ENCODE measurements at places on chromosomes 5 and 9.

DNA sequence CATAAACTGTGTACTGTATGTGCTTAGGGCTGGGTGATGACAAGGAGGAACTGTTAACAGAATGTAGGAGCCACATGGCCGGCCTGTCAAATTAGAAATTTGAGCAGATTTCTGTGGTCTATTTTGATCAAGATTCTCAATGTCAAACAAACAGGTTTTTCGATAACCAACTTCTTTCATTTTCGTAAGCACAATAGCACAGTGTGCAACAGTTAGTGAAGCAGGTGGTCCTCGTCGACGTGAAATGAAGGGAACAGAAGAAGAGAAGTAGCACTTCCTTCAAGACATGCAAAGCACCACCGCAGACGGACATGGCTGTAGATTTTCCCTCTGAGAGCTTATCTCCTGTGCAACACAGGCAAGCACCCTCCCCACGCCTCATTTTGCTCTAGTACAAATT lies 252.1 kb downstream of the CRB2 start:
- DNase-seq = no peak

DNA sequence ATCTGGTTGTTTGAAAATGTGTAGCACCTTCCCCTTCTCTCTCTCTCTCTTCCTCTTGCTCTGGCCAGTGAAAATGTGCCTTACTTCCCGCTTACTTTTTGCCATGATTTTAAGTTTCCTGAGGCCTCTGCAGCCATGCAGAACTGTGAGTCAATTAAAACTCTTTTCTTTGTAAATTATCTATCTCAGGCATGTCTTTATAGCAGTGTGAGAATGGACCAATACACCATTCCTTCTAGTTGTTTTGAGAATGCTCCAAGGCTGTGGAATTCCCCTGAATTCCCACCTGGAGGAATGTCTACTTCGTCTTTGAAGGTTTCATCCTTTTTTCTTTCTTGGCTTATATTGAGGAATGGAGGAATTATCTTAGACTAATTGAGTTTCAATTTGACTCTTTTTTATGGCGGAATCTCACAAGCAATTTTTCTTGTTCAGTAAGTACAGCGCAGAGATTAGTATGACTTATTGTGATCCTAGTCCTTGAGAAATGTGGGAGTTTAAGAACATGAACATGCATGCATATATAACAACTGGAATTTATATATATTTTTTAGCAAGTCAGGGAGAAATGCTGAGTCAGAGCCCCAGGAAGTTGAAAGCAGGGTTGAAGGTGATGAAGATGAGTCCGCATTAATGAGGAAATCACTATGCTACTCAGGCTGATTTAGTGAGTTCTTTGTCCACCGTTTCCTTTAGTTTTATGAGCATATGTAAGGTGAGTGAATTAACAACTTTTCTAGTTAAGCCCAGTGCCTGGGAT lies 488.1 kb upstream of the ADAMTS16 start:
- DNase-seq = no peak

- DNase-seq = no peak
Measured at GRCh38 chr9:101427358-101427757, 8.2 kb downstream of the ALDOB start.

DNA sequence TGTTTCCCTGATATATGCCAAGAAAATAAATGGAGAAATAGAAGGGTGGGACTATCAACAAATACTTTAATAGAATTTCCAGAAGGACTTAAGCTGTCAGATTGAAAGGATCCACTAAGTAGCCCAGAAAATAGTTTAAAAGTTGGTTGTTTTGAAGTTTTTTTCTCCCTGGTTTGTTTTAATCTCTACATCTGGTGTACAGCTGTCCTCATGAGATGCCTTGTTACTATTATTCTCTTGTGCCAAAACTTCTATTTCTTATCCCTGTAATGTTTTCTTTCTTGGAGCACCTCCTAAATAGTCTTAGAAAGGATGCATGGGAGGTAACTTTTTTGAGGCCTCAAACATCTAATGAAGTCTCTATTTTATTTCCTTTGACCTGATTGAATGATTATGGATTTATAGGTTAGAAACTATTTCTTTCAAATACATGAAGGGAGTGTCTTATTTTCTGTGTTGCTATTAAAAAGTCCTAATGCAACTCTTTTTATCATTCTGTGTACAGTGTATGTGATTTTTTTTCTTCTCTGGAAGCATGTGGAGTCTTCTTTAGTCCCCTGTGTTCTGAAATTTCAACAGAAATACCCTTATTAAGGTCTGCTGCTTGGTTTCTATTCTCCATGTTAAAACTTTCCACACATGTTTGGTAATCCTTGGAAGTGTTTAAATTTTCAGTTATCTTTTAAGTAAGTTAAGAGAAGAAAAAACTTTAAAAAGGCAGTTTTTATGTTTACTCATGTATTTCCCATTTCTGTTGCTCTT lies 140.0 kb upstream of the CDKN2B start:
- peak; percentile 1 for DNase-seq

- no peak for DNase-seq
Measured at GRCh38 chr9:19485193-19485592, 76.4 kb downstream of the ACER2 start.

GRCh38 chr9:17906176-17906840 lies 327.4 kb downstream of the SH3GL2 start:
- DNase-seq = no peak

DNA sequence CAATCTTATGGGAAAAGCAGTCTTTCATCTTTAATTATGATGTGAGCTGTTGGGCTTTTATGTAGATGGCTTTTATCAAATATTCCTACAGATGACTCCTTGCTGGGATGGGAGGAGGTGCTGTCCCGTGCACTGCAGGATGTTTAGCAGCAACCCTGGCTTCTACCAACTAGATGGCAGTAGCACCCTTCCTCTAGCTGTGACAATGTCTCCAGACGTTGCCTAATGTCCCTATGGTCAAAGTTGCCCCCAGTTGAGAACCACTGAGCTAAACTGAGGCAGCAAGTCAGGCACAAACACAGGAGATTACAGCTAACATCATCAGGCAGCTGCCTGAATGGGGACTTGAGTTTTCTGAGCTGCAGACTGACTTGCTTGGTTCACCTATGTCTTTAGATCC lies 401.9 kb upstream of the PDE4D start:
- no peak for DNase-seq

GRCh38 chr9:127728808-127729207 lies 6.3 kb downstream of the TOR2A start:
- DNase-seq = no peak

DNA sequence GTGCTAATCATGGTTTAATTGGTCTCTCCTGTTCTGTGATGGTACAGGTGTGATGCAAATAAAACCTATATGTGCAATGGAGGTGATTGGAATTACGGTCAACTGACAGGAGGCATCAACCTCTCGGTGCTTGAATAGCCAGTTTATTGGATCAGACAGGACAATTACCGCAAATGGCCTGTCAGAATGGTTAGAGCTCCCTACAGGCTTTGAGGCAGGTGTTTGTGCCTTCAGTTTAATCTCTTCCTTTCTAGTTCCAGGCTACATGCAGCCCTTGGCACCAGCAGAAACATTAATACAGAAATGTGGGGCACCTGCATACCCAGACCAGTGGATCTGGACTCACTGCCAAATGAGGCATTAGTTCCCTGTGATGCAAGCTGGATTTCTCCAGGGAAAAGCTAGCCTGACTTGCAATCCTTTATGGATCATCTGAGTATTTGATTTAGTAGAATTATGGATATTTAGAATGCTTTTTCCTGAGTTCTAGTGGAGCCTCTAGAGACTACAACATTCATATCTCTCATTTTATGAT lies 128.6 kb downstream of the MAT2B start:
- no peak for DNase-seq

DNA sequence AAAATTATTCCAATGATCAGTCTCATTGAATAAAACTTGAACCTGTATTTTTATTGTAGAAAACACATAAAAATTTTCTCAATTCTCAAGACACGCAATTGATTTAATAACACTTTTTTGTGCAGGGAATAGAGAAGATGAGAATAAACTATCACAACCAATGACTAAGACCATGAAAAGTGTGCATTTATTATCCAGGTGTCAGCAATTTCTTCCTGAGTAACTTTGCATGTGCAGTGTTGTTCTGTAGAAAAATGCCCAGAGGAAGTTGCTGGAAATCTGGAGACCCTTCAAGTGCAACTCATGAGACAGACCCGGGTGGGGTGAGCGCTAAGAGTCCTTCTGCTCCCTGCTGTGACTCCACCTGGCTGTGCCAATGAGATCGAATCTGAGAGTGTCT lies 405.7 kb downstream of the SEMA5A start:
- no peak for DNase-seq

- DNase-seq = no peak
Measured at GRCh38 chr5:19880458-19880857, 107.5 kb downstream of the CDH18 start.

GRCh38 chr5:116343961-116344360 lies 230.7 kb downstream of the SEMA6A start:
- no peak for DNase-seq

GRCh38 chr9:6889868-6890267 lies 132.1 kb downstream of the KDM4C start:
- DNase-seq = no peak

DNA sequence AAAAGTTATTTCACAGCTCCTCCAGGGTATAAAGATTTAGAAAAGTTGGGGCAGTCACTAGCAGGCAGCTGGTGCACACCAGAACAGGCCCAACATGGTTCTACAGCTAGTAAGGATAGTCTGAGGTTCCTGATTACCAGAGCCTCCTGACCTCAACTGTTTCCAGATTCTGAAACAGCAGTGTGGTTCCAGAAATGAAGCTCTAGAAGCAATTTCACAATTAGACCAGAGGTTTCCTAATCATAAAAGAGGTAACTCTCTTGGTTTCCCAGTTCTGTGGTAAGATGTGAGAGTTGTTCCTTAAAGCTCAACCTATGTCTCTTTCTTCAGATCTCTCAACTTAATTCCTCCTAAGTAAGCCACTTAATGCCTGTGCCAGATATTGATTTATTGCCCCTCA lies 11.9 kb downstream of the AGTPBP1 start:
- DNase-seq = no peak

- DNase-seq = no peak
Measured at GRCh38 chr9:101536351-101536750, 2.7 kb downstream of the RNF20 start.

DNA sequence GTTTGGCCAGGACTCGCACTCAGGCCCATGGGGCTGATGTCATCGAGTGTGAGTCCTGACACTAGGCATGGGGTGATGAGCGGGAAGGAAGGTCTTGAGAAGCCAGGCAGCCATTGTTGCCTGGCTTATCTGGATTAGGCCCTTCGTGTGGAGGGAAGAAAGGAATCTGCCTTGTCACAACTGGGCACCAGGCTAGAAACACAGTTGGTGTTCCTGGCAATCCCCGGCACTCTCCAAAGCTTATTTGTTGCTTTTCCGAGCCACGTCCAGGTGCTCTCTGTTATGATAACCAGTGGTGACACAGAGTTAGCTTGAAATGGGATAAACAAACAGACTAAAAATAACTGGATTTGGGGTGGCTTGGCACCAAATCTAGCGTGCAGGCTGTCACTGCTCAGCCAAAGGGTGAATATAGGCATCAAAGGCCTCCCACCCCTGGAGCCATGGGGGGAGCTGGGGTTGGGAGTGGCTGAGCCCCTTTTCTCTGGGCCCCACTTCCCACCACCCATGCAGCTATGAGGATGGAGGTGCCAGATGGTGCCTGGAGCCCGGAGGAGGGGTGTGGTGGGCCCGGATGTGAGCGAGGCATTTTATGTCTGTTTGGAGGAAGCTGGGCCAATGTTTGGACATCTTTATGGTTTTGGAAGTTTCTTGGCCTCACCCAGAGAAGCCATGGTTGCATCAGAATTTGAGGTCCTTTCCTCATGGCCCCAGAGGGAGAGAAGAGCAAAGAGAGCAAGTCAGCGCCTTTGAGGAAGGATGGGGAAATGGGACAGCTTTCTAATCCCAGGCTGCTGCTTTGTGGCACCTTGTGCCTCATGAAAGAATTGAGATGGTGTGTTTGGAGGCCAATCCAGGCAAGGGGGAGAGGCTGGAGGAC lies 98.0 kb upstream of the PITX1 start:
- DNase-seq = no peak

- DNase-seq = no peak
Measured at GRCh38 chr9:8381601-8382000, 582.0 kb upstream of the DMAC1 start.

GRCh38 chr5:81519217-81519905 lies 125.4 kb upstream of the ACOT12 start:
- no peak for DNase-seq

- DNase-seq = no peak
Measured at GRCh38 chr9:34520096-34520495, 2.7 kb downstream of the ENHO start.

- no peak for DNase-seq
Measured at GRCh38 chr5:151089726-151090125, 8.9 kb upstream of the TNIP1 start.

GRCh38 chr5:157978061-157978460 lies 119.1 kb upstream of the CLINT1 start:
- DNase-seq = no peak

DNA sequence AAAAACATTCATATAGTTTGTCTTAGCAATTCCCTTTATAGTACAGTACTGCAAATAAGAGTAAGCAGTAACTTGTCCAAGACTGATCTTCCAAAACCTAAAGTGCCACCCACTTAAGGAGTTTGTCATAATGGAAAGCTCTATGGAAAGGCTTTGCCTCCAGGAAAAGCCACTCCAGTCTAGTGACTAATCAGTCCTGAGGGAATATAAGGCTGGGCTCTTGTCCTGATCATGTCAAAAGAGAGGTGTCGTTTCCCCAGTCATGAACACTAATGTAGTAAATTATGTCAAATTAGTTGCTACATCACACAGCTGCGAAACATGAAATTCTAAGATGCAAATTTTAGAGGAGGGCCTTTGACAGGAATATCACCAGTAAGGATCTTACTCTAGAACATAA lies 271.6 kb downstream of the GABRB2 start:
- DNase-seq = no peak

- no peak for DNase-seq
Measured at GRCh38 chr5:58970766-58971165, 387.9 kb downstream of the RAB3C start.

DNA sequence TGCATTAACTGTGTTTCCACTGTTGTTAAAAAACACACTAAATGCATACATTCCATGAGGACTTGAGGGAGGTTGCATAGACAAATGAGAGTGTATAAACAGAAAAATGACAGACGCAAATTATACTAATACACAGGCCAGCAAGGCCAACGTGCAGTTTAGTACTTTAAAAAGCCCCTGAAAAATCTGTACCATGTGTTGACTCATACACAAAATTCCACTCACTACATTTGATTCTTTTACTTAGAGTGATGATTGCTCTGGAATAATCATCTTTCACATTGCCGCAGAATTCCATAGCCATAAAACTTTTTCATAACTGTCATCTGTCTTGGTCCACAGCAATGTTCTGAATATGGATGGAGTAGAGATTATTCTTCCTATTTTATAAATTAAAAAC lies 215.7 kb downstream of the FAM114A2 start:
- DNase-seq = no peak

DNA sequence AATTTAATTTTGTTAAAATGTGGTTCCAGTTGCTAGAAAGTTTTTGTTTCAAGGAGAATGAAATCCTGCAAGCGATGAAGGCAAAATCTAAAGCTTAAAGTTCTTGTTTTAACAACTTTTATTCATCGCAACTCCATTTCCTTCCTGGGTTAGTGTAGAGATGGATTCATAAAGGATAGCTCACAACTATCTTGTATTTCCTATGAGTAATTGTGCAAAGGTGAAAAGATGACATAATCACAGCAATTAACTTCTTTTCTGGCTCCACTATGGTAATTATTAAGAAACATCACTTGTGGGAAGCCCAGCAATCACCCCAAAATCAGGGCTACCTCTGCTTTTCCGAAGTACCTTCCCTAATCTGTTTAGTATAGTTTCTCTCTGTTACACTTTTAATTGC lies 80.8 kb upstream of the SEMA6A start:
- no peak for DNase-seq

Measured in RCC 7860 (cell line).